ENCODE measurements at places on chromosomes 1 and 21. TPM values are rescaled to one million over a fixed set of nuclear protein-coding genes. Genes with fewer than 3 reads are reported as not detected.

The NBPF6 gene
- polyA plus RNA-seq = not detected

The SH3D21 gene
- 1.6 TPM for polyA plus RNA-seq

The SH3BGRL3 gene
- 131 TPM for polyA plus RNA-seq

The CCDC18 gene
- 3.5 TPM for polyA plus RNA-seq

The FAM167B gene
- polyA plus RNA-seq = 1.6 TPM
